ENCODE measurements at places on chromosomes 2 and 18. TPM values are rescaled to one million over a fixed set of nuclear protein-coding genes. Genes with fewer than 3 reads are reported as not detected.

DNA sequence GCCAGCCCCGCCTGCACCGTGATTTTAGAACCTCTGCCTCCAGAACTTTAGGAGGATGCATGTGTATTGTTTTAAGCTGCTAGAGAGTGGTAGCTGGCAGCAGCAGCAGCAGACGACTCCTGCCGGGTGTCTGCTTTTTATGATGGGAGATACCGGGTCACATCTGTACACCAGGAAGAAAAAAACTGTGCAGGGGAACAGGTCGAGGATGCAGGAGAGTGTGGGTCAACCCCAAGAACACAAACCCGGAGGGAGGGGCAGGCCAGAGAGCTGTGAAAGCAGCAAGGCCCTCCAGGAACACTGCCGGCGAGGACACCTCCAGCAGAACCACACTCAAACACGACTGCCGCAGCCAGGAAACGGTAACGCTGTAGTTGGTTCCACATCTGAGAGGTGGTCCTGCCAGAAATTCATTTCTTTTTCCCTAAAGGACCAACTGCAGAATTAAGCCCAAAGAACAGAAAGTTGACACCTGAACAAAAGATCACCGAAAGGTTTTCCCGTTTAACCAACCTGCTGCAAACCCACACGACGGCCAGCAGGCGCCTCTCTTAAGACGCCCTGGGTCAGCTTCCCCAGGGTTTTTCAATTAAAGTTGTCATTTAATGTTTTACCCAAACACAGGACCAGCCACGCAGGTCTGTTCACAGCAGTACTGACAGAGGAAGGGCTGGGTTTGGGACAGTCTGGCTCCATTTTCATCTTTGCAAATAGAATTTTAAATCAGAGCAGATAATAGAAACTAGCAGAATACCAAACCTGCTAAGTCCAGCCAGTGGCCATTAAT is 60.5 kb downstream of the NDUFA10 start:
- DNase-seq = peak; percentile 0

GRCh38 chr2:37466533-37467222 is 122.2 kb downstream of the QPCT start:
- DNase-seq = no peak

- no peak for DNase-seq
Observed at GRCh38 chr2:190554357-190555006, 20.0 kb upstream of the NEMP2 start.

DNA sequence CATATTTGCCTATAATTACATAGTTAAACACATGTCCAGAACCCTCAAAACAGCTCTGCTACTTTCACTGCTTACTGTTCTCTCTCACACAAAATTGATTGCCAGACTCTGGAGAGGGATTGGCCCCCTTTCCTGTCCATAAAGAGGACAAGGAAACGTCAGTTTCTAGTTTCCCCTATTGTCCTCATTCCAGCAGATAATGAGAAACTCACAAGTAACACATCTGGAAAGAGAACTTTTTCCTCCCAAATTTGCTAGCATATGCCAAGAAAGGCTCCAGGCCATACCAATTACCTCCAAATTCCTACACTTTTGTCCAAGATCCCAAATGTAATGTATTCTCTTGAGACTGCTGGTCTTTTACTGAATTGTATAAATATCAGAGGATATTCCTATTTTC is 200.5 kb downstream of the EXOC6B start:
- no peak for DNase-seq

- DNase-seq = no peak
Observed at GRCh38 chr2:189954989-189955388, 107.5 kb downstream of the MSTN start.

Gene COL3A1
- 54.9 TPM for polyA plus RNA-seq

Gene MOGAT1
- polyA plus RNA-seq = not detected

Gene GBX2
- polyA plus RNA-seq = not detected

Gene KIF5C
- polyA plus RNA-seq = 16.0 TPM

Gene TMEM163
- 6.5 TPM for polyA plus RNA-seq

Gene L3MBTL4
- polyA plus RNA-seq = 3.9 TPM

Gene BOLL
- polyA plus RNA-seq = not detected

Measured in adrenal gland (tissue), 19 donors.